ENCODE measurements at places on chromosomes 16 and 17.

DNA sequence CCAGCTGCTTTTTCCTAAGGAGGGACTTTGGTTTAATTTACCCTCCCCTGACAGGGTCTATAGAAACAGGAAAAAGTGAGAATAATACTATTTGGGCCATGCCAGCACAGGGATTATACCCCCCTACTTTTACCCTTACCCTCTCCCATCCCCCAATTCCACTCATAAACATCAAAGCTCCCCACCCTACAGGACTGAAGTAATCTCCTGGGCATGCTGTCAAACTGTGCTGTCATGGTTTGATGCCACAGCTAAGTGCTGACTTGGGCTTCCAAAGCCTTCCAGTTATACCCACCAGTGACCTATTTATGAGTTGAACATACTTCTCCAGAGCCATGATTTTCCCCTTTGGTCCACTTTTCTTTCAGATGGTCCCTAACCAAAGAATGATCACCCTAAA, 12.8 kb downstream of the PHF12 start:
- DNase-seq = no peak

DNA sequence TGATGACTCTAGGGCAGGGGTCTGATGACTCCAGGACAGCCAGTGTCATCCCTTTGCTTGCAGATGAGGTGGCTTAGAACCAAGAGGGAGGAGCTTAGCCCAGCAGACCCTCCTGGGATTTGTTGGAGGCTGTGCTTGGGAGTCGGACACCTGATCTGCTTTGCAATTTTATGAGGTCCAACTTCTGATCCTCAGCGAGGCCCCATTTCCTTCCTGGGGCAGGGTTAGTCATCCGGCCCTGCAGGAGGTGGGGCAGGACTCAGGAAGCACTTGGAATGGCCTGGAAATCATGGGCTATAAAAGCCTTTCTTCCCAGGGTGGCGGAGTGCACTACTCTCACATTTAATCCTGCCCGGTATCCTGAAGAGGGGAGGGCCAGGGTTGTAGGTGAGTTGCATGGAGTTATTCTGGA, 168.5 kb downstream of the MSI2 start:
- DNase-seq = no peak

- DNase-seq = no peak
Observed at GRCh38 chr16:81638286-81638945, 140.7 kb upstream of the PLCG2 start.

DNA sequence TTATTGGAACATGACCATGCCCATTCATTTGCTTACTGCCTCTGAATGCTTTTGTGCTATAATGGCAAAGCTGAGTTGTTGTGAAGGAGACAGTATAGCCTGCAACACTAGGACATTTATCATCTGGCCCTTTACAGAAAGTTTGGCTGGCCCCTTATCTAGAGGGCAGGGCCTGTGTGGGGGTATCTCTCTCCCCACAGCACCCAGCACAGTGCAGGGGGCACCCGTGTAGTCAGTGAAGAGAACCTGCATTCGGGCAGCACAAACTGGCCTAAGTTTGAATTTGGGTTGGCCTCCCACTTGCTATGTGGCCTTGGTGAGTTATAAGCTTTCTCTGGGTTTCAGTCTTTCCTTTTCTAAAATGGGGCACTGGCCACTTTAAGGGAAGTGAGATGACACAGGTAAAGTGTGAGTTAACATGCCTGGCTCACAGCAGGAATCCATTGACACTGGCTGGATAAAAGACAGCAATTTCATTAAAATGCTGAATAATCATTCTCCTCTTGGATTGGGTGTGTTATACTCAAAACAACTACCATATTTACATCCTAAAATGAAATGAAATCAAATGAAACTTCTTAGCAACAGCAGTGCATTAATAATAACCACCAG, 12.1 kb downstream of the UBE2O start:
- DNase-seq = no peak

GRCh38 chr16:62105244-62105643, 69.0 kb upstream of the CDH8 start:
- DNase-seq = no peak

DNA sequence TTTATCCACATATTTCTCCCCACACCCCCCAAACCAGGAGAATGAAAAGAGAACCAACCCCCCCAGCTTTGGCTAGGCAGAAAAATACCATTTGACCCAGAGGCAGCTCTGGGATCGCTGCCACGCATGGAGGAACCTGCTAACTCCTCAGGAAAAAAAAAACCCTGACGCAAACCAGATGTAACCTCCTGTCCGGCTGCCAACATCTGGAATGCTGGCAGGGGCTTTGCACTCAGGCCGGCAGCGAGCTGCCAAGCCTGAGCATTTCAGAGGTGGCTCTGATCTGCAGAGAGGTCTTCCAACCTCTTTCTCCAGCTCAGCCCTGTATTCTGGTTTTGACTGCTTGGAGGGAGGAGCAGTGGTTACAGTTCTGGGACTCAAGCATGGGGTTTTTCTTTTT, 8.2 kb downstream of the IGFBP4 start:
- no peak for DNase-seq

Measured in stimulated activated CD4-positive, alpha-beta T cell treated with anti-CD3 and anti-CD28 coated beads, Interleukin-12 subunit alpha, Interleukin-12 subunit beta, amount 100 ng/mL, for 24 hours (primary cell).